M059J (cell line): ENCODE measurements at places on chromosomes 5 and 9. TPM values are rescaled to one million over a fixed set of nuclear protein-coding genes. Genes with fewer than 3 reads are reported as not detected.

The DMGDH gene
- not detected in 2 replicates for total RNA-seq

The ANKRD55 gene
- total RNA-seq: 0.17 TPM in 1 of 2 replicates, not detected in the other

The NTRK2 gene
- 0.44 and 1.1 TPM in 2 replicates for total RNA-seq

The DMRT2 gene
- total RNA-seq: not detected in 2 replicates

The FOXD4L4 gene
- total RNA-seq: 0.07 TPM in 1 of 2 replicates, not detected in the other

DNA sequence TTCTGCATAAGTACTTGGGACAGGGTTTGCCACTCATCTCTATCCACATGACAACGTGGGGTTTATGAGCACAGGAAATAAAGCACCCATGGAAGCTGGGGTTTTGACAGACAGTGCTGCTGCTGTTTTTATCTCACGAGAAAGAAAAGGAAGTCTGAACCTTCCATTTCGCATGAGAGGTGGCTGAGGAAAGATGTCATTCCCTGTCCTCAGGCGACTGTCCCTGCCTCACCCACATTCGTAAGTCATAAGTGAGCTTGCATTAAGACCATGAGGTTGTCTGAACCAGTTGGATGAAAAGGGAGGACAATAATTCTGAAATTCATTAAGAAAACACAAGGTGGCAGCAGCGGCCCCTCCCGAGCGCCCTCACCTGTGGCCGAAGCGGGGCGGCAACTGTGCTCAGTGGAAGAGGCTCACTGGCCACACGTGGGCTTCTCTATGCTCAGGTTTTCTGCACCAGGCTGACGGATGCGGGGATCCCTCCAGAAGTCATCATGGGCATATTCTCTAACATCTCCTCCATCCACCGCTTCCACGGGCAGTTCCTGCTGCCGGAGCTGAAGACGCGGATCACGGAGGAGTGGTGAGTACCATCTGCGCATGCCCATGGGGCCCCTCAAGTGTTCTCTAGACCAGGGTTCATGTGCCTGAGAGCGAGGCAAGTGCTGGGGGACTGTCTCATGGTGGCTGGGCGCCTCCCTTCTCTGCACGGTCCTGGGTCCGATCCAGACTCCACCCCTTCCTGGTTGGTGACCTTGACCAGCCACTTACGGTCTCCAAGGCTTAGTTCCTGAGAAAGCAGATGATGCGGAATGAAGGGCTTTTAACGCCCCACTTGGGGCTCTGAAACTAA lies 54.7 kb upstream of the SUSD3 start:
- DNase-seq: peak; percentile 55

DNA sequence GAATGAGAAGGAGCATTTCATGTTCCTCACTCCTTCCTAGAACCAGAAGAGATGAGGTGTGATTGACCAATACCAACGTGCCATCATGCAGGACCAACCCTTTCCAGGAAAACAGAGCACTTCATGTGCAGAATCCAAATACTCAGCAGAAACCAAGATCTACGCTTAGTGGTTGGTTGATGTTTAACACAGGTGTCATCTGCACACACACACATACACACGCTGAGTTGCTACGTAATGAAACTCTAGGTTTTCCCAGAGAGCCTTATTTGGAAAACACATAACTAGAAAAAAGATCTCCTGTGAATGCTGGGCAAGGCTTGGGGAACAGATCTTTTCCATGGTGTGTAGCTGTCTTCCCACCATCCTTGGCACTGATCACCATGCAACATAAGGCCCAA lies 21.1 kb upstream of the ZNF622 start:
- no peak for DNase-seq

DNA sequence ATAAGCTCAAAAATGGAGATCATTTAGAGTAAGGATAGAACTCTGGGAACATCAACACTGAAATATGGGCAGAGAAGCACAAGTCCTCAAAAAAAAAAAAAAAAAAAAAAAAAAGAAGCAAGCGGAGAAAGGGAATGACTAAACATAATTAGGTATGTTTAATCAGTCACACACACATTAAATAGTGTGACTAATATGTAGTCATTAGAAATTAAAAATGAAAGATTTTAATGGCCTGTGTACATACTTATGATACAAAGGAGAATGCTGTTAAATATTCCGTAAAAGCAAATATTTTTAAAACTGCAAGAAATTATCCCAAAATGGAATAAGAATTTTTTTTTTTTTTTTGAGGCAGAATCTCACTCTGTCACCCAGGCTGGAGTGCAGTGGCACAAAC lies 10.5 kb downstream of the LPAR1 start:
- DNase-seq: no peak

DNA sequence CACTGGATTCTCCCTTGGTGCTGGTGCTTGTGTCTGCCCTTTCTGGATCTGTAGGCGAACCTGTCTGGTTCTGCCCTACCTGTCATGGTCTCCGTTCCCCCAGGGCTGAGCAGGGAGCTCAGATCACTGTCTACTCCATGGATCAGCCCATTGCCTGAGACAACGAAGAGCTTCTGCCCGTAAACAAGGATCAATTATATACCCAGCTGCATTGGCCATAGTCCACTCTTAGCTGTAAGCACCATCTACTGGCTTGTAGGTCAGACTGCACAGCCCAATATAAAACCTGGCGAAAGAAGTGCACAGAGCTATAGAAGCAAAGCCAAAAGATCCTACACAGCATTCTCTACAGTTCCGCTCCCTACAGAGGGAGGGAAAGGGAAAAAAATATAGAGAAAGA lies 181.5 kb upstream of the RPS23 start:
- DNase-seq: no peak

DNA sequence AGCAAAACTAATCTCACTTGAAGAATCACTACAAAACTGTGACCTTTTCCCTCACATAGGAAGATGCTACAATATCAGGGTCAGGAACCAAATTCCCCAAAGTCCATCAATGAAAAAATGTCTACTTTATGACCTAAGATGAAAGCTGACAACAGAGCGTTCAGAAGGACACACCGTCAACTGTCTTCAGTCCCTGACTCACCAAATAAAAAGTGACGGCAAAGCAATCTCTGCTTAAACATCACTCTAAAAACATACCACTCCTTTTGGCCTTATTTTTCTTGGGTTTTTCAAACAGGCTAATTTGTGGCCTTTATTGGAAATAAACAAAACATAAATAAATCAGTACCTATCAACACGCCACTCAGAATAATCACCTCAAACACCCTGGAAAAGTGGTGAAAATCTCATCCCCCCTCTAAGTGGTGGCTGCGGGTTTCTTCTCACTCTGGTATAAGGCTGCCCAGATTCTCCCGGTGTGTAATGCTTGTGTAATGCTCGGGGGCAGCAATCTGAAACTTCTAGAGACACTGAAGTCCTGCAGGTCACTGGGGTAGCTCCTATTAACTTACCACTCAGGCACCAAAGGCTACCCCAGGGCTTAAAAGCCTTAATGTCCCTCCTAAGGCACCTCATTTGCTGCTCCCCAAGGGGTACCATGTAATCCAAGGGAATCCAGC lies 29.5 kb downstream of the SEMA4D start:
- DNase-seq: peak; percentile 62

DNA sequence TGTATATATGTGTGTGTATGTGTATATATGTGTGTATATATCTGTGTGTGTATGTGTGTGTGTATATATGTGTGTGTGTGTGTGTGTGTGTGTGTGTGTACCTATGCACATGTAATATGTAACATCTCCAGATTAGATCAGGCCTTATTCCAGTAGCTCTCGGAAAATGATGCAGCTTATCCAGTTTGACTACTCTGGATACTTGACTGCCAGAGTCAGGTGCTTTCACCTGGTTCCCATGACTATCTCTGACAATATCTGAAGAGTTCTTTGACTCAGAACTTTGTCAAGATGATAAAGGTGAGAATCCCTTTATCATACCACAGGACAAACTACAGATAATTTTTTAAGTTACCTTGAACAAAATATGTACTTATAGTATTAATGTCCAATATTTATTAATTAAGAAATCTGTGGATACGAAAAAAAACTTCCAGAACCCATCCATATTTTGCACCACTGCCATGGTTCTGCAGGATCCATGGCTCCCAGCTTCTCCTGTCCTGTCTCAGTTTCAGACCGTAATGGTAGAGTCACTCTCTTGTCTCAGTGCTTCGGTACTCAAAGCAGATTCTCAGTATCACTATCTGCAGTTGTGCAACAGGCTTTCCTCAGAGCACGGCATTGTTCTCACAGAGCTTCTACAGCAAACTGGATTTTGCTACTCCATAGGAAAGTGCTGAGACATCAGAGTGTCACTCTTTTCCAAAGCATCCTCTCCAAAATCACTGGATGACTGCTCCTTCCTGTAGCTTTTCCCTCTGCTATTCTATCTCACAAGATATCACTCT lies 164.4 kb upstream of the SLC12A2 start:
- DNase-seq: no peak

DNA sequence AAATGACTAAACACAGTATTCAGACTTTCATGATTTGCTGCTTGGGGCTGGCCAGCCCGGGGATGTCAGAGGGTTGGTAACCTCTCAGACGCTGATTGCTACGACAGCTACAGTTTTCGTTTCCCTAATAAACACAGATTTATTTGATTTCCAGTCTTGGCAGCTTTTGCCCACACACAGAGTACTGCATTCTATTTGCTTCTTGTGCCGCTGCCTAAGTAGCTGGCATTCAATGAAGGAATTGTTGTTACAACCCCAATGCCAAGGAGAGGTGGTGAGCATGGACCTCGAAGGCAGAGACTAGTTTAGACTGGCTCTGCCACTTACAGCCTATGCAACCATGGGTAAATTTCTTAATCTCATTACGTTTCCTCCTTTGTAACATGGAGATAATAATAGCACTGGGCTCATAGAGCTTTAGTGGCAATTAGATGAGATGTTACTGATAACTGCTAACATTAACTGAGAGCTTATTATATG lies 247.1 kb upstream of the PANK3 start:
- DNase-seq: no peak

DNA sequence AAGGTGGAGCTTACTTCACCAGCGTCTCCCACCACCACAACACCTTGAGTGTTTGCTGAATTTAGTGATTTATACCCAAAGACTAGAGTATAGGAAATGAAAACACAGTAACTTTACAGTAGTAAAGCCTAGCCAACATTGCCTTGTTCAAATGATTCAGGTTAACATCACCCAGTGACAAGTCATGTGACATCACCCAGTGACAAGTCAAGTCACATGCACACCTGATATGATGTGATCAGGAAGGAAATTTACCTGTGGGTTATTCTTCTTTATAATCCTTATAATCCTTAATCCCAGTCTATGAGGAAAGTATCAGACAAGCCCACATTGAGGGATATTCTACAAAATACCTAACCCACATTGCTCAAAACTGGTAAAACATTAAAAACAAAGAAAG lies 545.6 kb upstream of the MEF2C start:
- DNase-seq: no peak

- no peak for DNase-seq
Measured at GRCh38 chr5:56783261-56783660, 32.1 kb upstream of the MAP3K1 start.
